ENCODE measurements at places on chromosomes 13 and 19.

DNA sequence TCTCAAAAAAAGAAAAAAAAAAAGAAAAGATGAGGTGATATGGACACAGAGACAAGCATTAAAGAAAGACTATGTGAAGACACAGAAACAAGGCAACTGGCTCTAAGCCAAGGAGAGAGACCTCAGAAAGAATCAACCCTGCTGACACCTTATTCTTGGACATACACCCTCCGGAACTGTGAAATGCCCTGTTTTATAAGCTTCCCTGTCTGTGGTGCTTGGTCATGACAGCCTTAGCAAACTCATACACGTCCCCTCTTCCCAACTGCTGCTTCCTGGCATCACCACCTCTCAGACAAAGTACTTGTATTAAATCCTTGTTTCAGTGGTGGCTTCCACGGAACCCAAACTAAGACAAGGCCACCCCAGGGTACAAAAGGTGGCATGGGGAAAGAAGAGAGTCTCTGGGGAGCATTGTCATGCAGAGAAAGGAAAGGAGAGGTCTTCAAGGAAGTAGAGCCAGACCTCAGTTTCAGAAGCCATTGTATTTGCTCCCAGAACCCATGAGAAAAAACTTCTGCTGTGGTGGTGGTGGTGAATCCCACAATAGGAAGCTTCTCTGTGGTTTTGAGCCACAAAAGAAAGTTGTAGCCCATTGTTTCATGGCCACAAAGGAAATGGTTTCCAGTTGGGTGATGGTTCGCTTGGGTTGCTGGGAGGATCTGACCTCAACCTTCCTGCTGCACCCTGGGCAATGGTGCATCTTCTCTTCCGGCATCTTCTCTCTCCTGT is 16.3 kb upstream of the TSPAN16 start:
- no peak for DNase-seq

DNA sequence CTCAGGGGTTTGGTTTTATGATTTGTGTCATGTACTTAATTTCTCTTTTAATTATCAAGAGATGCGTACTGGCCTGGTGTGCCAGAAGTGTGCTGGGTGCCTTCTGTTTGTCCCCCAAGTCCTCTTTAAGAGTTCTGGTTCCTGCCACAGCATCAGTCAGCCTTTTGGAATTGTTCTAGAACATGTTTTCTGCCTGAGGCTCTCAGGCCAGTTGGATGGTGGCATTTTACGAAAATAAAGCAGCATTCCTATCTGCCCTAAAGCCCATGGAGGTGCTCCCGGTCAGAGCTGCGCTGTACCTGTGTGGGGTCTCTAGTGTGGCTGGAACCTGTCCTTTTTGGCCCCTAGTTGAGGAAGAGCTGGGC is 54.1 kb downstream of the TSSK6 start:
- DNase-seq = no peak

GRCh38 chr19:40388481-40388880 is 1.5 kb downstream of the HIPK4 start:
- no peak for DNase-seq

DNA sequence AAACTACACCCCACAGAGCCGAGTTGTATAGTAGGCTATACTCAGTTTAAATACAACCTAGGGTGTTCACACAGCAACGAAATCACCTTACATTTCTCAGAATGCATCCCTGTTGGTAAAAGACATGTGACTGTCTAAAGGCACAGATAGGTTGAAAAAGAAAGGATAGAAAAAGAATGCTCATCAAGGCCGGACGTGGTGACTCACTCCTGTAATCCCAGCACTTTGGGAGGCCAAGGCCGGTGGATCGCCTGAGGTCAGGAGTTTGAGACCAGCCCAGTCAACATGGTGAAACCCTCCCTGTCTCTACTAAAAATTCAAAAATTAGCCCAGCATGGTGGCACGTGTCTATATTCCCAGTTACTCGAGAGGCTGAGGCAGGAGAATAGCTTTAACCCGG is 3.8 kb upstream of the IL17D start:
- no peak for DNase-seq

GRCh38 chr19:4557971-4558941 is 1.2 kb downstream of the SEMA6B start:
- DNase-seq = no peak

DNA sequence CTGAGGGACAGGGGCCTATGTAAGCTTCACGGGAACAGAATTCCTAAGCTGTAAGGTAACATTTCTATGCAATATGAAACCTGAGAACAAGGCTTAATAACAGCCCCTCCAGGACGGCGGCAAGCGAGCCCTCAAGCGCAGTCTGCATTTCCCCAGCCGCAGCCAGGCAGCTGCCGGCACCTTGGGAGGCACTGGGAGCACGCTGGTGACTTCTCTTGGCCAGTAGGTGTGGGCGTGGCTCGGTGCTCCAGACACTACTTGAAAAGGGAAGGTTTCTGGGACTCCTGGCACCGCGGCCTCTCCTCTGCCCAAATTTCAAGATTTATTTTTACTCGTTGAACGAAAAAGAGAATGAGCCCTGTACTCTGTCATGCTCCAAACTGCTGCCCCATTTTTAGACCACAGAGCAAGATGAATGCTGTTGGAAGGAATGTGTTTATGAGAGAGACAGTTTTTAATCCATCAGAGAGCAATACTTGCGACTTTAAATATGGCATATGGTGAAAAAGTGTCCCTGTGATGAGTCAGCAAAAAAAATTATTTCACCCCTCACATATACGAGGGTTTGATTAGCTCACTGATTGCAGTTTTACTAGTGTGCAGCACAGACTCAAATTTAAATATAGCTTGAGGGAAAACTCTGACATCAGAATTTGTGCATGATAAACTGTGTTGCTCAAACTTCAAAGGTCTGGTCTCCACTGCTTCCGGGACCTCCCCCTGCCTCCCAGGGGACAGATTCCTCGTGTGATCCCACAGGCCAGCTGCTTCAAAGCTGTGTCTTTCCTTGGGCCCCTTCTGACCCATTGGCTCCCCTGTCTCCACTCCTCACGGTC is 81.2 kb downstream of the COL4A2 start:
- peak; percentile 91 for DNase-seq
